ENCODE measurements at places on chromosomes 1 and 21.
A peak's percentile ranks its signal among the peaks of the same experiment; 100 is the strongest.

DNA sequence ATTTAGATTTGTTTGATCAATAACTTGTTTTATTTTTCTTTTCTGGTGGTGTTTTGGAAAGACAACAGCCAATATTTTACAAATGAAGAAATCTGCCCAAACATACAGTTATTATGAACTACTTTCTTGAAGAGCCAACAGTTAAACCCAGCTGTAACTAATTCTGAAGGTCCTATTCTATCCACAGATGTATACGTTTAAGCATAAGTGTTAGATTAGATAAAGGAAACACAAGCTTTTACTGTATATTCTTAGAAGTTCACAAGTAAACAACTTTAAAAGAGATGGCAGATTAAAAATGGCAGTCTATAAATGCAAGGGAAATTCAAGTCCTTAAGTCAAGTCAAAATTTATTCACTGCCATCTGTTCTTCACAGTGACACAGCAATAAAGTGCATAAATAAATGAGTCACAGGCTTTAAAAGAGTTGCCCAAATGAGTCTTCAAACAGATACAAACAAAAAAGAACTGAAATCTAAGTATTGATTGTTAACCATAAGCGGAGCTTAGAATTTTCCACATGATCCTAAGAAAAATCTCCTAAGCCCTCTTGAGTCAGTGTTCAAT lies 49.9 kb upstream of the KCNH1 start:
- no peak for DNase-seq

- DNase-seq = peak; percentile 81
Observed at GRCh38 chr1:26434161-26434752, 2.1 kb downstream of the DHDDS start.

DNA sequence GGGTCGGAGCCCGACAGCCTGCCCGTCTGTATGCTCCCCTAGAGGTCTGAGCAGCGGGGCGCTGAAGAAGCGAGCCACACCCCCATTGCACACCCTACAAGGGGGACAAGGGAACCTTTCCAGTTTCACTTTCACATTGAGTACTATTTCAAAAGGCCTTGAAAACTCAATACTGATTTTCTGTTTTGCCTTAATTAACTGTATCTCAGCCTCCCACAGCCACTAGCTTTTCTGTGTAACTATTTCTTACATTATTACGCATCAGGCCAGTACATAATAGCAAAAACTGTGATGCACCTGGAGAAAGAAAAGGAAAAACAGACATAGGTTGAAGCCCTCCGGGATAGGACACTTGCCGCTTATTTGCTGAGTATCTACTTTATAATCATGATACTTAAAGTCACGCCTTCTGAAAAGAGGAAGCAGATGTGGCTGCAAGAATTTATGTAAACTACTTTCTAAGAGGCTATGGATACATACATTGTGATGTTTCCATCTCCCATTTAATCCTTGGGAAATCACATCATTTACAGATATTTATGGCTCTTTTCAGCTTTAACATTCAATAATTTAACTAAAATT lies 1719.5 kb downstream of the MRPL39 start:
- no peak for DNase-seq

- DNase-seq = no peak
Observed at GRCh38 chr1:204224655-204225054, 10.9 kb upstream of the GOLT1A start.

DNA sequence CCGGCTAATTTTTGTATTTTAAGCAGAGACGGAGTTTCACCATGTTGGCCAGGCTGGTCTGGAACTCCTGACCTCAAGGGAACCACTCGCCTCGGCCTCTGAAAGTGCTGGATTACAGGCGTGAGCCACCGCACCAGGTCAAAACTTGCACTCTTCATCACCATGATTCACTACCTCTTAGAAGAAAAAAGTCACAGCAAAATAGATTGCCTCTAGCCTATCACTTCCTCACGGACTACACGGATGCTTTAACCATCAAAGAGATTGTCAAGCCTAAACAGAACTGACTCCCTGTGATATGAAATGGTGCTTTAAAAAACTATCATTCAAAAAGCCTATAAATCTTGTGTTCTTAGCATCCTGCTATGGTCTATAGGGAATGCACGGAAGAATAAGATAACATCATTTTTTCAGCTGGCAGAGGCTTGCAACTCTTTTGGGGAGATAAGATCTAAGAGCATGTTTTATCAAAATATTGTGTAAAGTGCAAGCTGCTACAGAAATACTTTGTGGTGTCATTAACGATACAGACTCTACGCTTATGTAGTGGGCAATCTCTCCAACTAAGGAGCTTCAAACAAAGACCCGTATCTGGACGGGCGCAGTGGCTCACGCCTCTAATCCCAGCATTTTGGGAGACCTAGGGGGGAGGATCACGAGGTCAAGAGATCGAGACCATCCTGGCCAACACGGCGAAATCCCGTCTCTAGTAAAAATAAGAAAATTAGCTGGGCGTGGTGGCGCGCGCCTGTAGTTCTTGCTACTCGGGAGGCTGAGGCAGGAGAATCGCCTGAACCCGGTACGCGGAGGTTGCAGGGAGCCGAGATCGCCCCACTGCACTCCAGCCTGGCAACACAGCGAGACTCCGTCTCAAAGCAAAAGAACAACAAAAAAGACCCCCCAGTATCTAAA lies 966 bp downstream of the TFB2M start:
- no peak for DNase-seq
